Fibroblast of skin of abdomen (primary cell): ENCODE measurements at places on chromosomes 16 and 17.

GRCh38 chr17:83203073-83203471 lies 123.7 kb downstream of the METRNL start:
- peak; percentile 90 for DNase-seq

- DNase-seq = peak; percentile 64
These were observed 12.1 kb downstream of the CUEDC1 start for GRCh38 chr17:57943140-57943539.

- DNase-seq = peak; percentile 63
These were observed 12.2 kb upstream of the BEAN1 start for GRCh38 chr16:66414891-66415290.

DNA sequence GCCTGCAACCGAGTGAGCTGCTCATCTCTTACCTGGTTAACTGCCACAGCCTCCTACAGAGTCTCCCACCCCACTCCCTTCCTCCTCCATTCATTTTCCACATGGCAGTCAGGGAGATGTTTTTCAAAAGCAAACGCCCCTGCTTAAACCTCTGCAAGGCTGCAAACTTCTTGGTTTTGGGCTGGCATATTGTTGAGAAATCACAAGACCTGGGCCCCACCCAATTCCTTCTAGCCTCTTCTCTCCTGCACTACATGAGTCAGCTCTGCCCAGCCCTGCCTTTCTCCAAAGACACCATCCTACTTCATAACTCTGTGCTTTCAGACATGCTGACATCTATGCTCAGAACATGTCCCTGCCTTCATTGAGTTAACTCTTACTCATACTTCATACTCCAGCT lies 136.1 kb downstream of the SPACA3 start:
- no peak for DNase-seq

GRCh38 chr16:50024207-50024606 lies 818 bp upstream of the CNEP1R1 start:
- DNase-seq = no peak

DNA sequence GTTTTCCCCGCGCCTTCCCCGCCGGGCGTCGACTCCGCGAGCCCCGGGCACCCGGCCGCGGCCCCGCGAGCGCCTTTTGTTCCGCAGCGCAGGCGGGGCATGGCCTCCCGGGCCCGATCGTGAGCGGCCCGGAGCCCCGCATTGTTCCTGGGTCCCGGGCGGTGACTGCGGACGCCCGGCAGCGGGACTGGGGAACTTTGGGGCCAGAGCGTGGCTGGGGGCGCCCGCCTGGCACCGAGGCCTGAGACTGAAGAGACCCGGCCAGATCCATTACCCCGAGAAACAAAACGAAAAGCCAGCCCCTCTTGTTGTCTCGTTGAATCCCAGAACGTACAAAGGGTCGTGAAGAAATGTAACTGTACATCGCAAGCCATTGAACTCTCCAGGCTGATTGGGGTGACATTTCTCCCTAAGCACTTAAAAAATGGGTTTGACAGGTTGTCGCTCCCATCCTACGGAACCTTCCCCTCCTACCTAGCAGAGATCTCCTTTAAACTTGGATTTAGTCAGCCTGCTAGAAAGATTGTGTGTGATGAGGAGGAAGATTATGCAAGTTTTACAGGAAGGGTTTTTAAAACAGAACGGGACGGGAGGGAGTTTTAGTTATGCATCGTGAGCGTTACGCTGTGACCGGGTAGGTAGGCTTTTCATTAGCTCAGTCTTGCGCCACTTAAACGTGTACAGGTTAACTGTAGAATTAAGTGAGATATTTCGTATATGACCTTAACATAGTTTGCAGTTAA lies 825 bp downstream of the METTL9 start:
- DNase-seq = peak; percentile 16

GRCh38 chr17:76014100-76014924 lies 12.8 kb downstream of the EVPL start:
- peak; percentile 60 for DNase-seq

- no peak for DNase-seq
These were observed 86.7 kb downstream of the KATNIP start for GRCh38 chr16:27636453-27637240.

GRCh38 chr16:14302031-14302398 lies 230.9 kb downstream of the MRTFB start:
- DNase-seq = peak; percentile 85

GRCh38 chr16:4339909-4340308 lies 11.2 kb downstream of the PAM16 start:
- peak; percentile 45 for DNase-seq

GRCh38 chr17:16123531-16123930 lies 91.8 kb downstream of the NCOR1 start:
- no peak for DNase-seq

DNA sequence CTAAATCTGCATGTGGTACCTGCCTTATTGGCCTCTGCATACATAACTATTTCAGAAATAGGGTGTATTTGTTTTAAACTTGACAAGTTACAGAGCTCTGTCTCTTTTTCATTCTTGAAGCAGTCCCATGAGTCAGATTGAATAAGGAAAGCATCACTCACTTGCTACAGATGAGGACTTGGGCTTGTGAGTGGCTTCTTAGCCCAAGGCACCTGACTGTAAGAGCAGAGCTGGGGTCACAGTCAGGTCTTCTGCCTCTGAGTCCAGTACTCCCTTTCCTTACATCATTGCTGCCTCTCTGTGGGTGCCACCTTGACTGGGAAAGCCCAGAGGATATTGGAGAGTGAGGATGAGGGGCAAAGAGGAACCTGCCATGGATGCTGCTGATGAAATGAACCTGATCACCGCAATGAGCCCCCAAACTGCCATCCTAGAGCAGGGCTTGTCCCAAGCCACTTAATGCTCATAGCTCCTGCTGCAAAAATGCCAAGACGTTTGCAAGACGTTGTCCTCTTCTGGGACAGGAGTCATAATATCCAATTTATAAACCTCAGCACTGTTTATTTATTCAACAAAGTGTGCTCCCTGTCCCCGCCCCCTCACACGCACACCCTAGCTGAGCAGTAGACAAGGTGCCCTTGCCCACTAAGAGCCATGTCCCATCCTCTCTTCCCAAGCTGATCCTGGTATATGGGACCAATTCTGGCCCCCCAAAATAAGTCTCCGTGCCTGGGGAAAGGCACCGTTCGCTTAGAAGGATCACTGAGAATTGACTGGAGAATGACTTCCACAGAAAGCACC lies 74.1 kb downstream of the CCDC182 start:
- no peak for DNase-seq

DNA sequence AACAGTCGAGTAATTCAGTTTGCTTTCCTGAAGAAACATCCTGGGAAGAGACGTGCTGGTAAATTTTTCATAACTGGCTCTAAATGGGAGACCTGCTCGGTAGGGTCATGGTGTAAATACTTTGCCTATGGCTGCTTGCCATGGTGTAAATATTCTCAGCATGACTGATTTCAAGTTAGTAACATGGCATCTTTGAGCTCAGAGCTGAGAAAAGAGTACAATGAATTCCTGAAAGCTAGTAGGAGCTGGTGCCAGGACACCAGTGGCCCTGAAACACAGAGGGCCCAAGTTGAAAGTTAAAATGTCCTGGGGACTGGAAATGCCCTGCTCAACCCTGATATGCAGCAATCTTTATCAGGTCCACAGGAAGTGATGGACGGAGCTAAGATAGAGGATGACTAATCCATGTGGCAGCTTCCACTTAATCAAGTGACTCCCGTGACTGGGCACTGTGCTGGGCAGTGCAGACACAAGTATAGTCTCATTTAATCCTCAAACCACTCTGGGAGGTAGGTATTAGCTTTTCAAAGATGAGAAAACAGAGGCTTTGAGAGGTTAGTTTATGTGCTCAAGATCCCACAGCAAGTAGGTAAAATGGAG lies 130.1 kb upstream of the ADAMTS18 start:
- peak; percentile 35 for DNase-seq

DNA sequence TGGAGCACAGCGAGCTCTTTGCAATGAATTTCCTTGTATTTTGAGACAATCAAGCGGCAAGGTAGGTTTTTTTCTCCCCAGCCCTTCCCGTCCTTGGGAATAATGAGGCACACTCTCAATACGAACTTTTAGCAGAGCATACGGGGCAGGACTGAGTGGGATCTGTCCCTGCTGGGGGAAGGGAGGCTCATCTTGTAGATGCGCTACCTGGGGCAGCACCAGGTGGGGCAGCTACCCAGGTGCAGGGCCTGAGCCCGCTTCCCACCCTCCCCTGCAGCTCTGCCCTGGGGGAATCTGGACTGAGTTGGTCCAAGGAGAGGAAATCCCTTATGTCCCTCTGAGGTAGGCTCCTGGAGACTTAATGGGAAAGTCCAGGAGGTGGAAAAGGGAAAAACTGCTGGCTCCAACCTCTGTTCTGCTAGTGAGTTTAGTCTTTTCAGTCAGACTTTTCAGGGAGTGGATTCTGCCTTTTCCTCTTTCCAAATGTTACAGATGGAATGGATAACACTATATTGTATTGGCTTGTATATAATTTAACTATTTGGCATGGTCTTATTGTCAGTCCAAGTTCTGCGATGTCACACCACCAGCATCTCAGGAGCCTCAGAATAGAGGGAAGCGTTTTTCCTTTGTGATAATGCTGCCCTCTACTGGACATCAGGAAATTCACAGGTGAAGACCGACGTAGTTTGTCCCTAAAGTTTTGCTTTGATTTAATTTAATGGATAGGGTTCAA lies 9.6 kb upstream of the CES1 start:
- peak; percentile 39 for DNase-seq

DNA sequence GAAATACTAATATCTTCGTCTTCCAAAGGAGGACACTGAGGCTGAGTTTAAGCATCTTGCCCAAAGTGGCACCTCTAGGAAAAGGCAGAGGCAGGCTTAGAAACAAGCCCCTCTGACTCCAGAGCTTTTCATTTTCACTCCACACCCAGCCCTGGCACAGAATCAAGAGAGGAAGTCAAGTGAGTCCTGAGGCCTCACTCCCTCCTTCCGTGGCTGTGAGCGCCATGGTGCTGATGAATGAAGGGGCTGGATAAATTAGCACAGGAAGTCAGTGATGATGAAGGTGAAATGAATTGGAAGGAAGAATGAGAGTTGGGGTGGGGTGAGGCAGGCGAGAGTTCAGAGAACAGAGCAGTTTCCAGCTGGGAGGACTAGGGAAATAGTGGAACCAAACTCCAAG lies 179.3 kb downstream of the TMEM132E start:
- no peak for DNase-seq

GRCh38 chr16:82580298-82580890 lies 46.4 kb upstream of the CDH13 start:
- DNase-seq = peak; percentile 55

- no peak for DNase-seq
These were observed 14.0 kb upstream of the MYH10 start for GRCh38 chr17:8644507-8644902.
